ENCODE measurements at places on chromosomes 7 and 10.

DNA sequence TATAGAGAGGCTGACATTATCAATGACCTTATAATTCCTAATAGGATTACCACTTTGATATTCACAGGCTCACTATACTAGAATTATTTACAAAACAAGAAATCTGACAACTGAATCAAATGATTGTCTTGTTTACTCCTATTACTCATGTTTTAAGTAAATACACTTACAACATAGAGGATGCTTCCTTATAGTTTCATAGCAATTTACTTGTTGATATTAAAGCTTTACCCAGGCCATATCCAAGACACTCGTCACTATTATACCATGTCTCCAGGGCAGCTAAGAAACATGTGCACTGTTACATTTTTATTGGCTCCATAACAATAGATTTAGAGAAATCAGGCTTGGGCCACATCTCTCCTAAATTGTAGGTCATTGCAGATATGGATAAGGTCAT lies 276.9 kb downstream of the HGF start:
- DNase-seq: no peak

- no peak for DNase-seq
These were observed 13.5 kb downstream of the BHLHA15 start for GRCh38 chr7:98224701-98225181.

- no peak for DNase-seq
These were observed 36.0 kb upstream of the DGKI start for GRCh38 chr7:137882806-137883205.

DNA sequence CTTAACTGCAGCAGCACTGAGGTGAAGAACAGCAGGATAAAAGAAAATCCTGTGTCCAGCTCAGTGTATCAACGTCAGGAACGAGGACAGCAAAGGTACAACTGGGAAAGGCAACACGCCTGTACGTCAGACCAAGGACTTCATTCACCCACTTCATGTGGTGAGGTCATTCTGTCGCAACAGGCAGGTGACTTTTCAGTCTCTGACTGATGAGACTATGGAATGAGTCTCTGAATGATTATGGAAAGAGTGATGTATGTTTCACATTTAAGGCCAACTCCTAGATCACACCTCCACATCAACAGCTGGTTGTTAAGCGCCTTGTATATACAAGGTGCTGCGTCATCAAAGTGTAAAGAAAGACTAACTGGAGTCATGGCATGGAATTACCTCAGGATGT lies 297.6 kb upstream of the SP8 start:
- no peak for DNase-seq

DNA sequence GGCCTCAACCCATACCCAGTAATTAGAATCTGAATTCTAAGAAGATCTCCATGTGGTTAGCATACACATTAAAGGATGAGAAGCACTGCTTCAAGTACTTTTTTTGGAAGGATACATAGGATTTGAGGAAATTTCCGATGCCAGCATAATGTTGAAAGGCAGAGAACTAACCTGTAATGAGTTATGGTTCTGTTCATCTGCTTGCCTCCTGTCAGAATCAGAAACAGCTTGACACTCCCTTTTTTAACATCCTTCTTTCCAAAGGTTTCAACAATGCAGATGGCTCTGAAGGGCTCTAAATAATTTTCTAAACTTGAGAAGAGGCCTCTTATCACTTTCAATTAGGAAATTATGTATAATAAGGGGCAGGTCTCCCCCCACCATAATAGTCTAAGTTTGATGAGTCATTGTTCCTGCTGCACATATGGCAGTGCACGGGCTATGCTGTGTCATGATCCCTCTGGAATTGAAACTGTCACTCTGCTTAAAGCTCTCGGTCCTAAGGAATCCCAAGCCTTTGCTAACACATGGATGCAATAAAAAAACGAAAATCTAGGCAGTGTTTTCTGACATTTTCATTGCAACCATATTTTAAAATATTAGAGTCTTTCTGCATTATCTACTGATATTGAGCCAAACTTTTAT lies 291.2 kb upstream of the FZD1 start:
- no peak for DNase-seq

- peak; percentile 9 for DNase-seq
These were observed 91.4 kb upstream of the NEBL start for GRCh38 chr10:20988357-20988983.

- no peak for DNase-seq
These were observed 193.5 kb upstream of the NEBL start for GRCh38 chr10:21090609-21091082.

DNA sequence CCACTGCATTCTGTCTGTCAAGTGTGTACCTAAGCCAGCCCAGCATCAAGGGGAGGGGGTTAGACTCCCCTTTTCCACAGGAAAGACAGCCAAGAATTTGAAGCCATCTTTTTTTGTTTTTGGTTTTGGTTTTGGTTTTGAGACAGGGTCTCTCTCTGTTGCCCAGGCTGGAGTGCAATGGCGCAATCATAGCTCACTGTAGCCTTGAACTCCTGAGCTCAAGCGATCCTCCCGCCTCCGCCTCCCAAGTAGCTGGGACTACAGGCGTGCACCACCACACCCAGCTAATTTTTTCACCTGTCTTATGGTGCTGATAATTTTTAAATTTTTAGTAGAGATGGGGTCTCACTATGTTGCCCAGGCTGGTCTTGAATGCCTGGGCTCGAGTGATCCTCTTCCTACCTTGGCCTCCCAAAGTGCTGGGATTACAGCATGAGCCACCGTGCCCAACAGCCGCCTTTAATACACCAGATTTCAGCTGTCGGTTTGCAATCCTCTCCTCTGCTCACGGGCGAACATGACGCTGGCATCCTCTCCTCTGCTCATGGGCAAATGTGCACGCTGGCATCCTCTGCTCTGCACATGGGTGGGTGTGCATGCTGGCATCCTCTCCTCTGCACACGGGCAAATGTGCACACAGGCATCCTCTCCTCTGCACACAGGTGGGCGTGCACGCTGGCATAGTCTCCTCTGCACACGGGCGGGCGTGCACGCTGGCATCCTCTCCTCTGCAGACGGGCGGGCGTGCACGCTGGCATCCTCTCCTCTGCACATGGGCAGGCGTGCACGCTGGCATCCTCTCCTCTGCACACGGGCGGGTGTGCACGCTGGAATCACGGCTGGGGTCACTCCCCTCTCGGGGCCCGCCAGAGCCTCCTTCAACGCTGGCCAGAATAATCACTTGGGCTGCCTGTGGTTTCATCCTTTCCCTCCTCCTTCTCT lies 56.0 kb upstream of the PDGFA start:
- DNase-seq: no peak

GRCh38 chr10:96017191-96017687 lies 26.1 kb upstream of the CCNJ start:
- DNase-seq: peak; percentile 77

GRCh38 chr7:43041105-43041504 lies 71.3 kb upstream of the HECW1 start:
- no peak for DNase-seq

- no peak for DNase-seq
These were observed 293.7 kb downstream of the BBS9 start for GRCh38 chr7:33422825-33423645.

GRCh38 chr10:108848046-108848445 lies 1075.3 kb downstream of the XPNPEP1 start:
- DNase-seq: no peak

GRCh38 chr7:87253589-87254087 lies 34.1 kb upstream of the TMEM243 start:
- DNase-seq: no peak

GRCh38 chr7:3607847-3608246 lies 306.8 kb downstream of the SDK1 start:
- DNase-seq: no peak

- DNase-seq: no peak
These were observed 7.4 kb upstream of the SAMD8 start for GRCh38 chr10:75103881-75104686.

DNA sequence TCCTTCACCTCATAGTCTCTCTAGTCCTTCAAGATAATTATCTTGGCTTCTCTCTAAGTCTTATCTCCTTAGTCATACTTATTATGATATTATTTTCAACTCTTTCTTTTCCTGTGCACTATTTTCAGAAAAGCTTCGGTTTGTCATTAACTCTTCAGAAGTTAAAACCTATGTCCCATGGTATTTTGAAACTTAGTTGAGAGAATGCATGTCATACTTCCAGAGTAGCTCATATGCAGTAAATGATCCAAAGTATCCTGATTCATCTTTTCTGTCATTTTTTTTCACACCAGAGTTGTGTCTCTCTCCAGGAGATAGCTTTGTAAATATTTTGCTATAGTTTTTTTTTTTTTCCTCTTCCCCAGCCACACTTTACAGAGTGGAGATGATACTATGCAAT lies 1008.6 kb downstream of the NRG3 start:
- no peak for DNase-seq

DNA sequence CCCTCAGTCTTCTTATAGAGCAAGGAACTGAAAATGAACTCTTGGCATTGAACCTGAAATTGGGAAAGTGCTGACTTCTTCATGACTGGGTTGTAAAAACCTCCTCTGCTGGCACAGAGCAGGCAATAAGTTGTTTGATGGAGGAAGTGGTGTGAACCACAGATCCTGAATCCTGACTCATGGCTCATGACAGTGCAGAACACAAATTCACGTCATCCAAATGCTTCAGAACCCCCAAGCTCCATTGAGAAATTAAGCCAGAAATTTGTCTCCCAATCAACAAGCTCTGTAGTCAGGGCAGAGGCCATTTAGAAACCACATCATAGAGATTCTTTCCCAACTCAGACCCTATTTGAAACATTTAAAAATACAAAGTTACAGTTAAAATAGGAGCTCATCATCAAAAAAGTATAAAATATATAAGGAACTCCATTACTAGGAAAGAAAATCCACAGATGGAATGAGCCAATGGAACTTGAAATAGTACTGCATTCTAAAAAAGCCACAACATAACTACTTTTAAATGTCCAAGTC lies 10.3 kb upstream of the STK17A start:
- DNase-seq: no peak

DNA sequence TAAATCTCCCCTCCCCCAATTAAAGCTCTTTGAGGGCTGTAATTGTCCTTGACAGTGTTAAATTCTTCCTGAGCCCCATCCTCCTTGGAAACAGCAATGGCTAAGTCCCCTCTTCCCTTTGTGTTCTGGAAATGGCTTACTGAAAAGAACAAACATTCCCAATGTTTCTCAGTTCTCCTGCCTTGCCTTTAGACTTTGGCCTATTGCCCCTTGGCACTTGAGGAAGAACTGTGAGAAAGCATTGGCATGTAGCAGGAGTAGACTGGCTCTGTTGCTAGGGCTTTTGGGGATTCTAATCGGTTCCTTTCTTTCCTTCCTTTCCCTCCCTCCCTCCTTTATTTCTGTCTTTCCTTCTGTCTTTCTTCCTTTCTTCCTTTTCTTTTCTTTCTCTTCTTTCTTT lies 463.3 kb upstream of the PODXL start:
- DNase-seq: peak; percentile 20

- no peak for DNase-seq
These were observed 160.1 kb downstream of the FZD1 start for GRCh38 chr7:91424371-91424770.

- no peak for DNase-seq
These were observed 75.2 kb downstream of the CDC123 start for GRCh38 chr10:12271210-12271540.

GRCh38 chr10:24349379-24350001 lies 140.6 kb downstream of the KIAA1217 start:
- no peak for DNase-seq

- peak; percentile 42 for DNase-seq
These were observed 110.1 kb downstream of the TPST1 start for GRCh38 chr7:66315192-66315591.

GRCh38 chr7:132739271-132739955 lies 163.1 kb upstream of the PLXNA4 start:
- no peak for DNase-seq

DNA sequence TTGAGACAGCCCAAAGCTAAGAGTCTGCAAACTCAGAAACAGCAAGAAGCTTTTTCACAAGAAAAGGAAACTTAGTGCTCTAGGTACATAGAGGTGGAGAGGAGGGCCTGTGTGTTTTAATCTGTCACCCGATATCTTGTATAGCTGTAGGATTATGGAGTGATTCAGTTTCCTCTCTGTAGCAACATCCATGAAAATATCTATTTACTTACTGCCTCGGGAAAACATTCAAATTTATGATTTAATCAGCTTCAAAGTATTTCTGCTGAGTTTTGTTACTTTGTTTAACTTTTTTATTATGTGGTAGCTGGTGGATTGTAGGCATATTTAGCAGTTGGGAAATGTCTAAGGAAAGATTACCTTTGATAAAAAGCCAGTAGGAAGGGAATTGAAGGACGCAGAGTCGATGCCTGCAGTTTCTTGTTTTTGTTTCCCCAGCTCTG lies 292.0 kb downstream of the CCDC3 start:
- no peak for DNase-seq

All from large intestine (tissue), 12 donors.